NCI-H1436 treated with DMSO at 0.1 percent for 48 hours (cell line): ENCODE measurements at places on chromosomes 6 and 20.

- no peak for DNase-seq
Measured at GRCh38 chr20:62492711-62493110, 16.9 kb upstream of the GATA5 start.

DNA sequence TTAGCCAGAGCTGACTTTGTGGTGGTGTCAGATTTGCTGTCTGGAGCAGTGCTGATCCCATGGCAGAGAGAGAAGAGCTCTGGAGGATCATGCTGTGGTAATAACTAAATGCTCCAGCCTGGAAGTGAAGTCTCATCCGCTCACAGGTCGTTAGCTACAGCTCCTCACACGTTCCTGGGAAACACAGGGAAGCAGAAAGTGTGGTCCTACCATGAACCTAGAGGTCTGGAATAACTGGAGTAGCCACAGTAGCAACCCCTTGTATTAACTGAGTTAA is 2.7 kb downstream of the HIVEP1 start:
- DNase-seq = no peak

DNA sequence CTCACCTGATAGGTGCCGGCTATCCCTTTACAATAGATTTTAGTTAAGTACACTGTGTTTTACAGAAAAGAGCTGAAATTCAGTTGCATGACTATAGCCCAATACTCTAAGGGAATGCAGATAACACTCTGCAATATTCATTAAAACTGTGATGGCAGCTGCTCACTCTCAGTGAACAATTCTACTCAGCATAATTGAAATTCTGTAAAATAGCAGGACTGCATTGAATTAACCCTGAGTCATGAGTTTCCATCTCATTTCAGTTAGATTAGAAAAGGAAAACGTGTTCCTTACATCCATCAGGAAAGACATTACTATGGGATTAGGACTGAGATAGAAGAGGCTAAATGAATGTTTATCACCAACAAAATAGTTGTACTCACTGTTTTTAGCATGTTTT is 613.3 kb upstream of the JAG1 start:
- no peak for DNase-seq

DNA sequence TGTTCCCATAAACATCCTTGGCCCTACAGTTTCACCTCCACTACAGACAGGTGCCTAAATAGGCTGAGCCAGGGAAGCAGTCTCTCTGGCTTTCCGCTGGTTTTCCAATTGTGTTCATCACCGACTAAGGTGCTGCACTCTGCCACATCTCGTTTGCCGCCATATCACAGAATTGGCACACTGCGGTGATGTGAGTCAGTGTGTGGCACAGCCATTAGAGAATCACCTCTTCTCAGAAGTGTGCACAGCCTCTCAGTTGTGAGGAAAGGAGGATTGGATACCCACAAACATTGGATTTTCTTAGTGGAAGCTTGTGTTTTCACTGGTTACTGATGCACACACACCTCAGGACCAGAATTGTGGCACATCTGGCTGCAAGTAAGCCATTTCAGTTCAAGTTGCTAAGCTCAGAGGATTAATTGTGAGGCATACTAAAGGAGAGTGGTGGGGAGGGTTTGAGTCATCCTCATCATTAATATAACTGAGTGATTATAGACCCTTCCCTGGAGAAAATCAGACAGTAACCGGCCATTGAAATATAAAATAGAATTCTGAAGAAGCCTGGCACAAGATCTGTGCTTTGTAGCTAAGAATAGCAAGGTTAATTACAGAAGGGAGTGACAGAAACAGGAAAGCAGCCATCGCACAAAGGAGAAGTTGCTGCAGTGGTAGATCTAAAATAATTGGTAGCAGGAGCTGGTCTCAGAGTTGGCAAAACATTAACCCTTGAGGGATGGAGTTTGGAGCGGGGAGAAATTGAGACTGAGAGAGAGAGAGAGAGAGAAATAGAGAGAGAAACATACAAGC is 506.9 kb downstream of the LMBRD1 start:
- no peak for DNase-seq

DNA sequence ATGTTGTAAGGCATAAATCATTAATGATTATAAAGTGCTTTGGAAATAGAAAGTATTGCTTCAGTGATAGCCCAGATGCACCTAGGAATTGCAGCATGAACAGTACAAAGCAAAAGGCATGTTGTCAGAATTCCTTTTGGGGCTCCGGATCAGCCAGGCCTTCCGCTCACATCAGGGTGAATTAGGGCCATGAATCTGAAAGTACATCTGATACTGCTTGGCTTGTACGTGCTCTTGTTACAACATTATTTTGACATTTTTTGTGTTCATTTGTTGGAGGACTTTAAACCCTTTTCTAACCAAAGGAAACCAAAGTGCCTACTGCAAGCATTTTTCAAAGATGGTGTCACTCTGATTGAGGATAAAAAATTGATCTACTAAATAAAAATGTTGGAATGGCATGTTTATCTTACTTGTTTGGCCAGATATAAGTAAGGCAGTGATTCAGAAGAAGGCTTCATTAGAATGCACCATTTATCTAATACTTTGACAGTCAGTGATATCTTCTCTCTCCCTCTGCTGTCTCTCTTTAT is 1005.6 kb upstream of the FLRT3 start:
- DNase-seq = no peak

DNA sequence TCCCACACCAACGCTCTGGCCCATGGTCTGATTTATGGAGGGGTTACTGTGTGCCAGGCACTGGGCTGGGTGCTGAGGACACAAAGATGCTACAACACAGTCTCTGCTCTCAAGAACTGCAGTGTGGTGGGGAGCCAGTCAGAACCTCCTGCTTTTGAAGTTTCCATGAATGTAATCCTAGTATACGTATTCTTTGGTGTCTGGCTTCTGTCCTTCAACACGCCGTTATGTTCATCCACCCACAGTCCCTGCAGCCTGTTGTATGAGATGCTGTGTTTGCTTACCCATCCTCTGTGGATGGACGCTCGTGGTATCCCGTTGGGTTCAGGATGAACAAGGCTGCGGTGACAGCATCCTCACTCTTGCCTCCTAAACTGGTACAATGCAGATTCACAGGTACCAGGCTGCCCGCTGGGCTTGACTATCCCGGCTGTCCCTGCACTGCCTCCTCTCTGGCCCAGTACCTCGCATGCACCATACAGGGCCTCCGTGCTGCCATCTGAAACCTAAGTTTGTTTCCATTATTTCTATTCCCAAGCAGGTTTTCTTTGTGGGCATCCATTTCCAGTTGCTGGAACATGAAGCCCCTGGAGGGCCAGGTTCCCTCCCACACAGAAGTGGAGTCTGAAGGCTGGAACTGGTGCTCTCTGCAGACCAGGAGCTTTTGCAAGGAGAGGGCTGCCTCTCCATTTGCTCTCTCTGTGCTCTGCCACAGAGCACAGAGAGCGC is 364.5 kb downstream of the ZFAND3 start:
- DNase-seq = no peak

- DNase-seq = no peak
Measured at GRCh38 chr20:3550837-3551236, 80.0 kb downstream of the ATRN start.

GRCh38 chr6:56796196-56796532 is 153.5 kb upstream of the DST start:
- DNase-seq = no peak

- no peak for DNase-seq
Measured at GRCh38 chr6:94559829-94560537, 1017.4 kb upstream of the MANEA start.

DNA sequence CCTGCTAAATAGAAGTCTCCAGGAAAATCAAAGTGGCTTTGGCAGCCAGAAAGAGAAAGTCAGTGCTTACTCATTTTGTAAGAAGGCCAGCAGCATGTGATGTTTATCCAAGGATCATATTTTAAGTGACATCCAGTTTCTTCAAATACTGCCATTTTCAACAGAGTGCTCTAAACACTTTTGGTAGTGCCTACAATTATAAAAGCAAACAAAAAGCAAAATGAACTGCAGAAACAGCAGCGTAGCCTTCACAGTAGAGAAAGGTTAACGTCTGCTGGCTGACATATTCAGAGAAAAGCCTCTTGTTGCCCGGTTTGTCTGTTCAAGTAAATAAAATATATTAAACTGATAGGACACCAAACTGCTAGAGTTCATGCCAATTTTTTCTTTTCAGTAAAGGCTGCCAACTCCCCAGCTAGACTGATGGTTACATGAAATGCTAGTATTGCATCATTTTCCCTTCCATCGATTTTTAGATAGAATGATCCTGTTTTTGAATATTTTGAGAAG is 705.7 kb upstream of the SLC35B3 start:
- DNase-seq = peak; percentile 91

DNA sequence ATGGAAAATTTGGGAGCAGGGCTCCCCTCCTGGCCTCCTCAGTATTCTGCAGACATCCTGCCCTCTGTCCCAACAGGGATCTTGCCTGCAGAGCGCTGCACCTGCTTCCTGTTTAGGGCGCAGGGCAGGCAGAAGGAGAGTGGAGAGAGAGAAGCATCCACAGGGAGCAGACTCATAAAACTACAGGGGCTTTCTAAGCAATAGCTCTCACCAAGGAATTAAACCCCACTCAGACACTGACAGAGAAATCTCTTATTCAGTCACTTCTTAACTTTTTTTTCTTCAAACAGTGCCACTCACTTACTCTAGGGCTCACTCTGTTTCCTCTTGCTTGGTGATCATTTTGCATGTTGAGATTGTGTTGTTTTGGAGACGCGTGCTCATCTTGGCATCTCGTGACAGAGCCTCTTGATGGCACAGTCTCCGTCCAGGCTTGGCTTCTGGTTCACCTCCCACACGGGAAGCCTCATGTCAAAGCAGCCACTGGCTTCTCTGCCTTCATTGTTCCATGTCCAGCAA is 153.1 kb upstream of the INSM1 start:
- DNase-seq = no peak
